ENCODE measurements at places on chromosomes 3 and 15. TPM values are rescaled to one million over a fixed set of nuclear protein-coding genes. Genes with fewer than 3 reads are reported as not detected.
A peak's percentile ranks its signal among the peaks of the same experiment; 100 is the strongest.

NR2F2 gene
- 27.7 TPM for polyA plus RNA-seq

DNA sequence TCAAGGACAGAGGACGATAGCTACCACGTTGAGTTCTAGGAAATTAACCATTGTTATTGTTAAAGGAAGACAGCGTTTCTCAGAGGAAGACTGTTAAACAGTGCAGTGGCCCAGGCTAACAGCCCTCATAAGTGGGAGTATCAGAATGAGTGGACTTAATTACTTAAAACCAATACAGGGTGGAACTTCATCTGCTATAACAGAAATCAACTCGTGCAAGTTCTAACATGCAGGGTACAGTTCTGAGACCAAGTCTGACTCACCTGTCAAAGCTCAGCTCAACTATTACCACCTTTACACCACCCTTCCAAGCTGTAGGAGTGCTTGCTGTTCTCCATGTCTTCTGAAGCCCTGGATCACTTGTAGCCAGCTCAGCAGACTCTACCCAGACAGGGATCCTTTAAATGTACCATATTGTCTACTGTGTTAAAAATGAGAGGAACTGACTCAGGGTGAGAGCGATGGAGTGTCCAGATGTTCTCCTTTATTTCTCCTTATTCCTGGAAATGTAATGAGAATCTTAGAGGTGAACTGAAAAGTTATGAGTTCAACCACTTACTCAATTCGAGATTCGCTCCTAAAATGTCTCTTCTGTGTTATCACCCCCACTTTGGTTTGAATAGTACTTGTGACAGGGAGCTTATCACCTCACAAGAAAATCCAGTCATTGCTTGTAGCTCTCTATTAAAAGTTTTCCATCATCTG is 26.5 kb downstream of the CD86 start:
- no peak for DNase-seq

QTRT2 gene
- 24.7 TPM for polyA plus RNA-seq

HLTF gene
- 20.6 TPM for polyA plus RNA-seq

GRCh38 chr3:174330303-174330702 is 528.8 kb upstream of the NAALADL2 start:
- DNase-seq: no peak

ALDH1A2 gene
- polyA plus RNA-seq: 13.7 TPM

- DNase-seq: no peak
These were observed 8.9 kb downstream of the DUT start for GRCh38 chr15:48340111-48340510.

DNA sequence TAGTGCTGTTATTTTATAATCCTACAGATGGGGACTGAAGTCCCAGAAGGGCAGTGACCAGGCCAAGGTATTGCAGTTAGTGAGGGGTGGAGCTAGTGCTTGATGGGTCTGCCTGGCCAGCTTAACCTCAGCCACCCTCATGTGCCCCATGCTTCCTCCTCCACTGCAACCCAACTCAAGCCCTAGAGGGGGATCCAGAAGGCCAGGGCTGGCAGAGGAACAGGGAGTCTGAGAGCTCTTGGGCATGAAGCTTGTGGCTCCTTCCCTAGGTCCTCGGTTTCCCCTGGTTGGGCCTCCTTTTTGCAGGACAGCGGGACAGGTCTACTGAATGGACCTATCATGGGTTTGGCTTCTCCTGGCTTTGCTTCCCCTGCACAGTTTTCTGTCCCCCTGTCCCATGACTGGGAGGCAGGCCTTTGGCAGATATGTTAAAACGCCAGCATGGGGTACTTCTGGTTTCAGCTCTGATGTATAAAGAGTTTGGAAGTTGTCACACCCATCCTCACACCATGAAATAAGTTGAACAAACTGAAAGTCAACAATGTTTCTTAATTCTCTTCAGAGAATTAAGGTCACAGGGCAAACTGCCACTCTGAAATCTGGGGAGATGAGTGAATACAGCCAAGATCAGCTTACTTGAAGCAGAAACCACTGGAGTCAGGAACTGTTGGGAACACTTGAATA is 103.3 kb downstream of the SMAD6 start:
- DNase-seq: no peak

LCTL gene
- 0.34 TPM for polyA plus RNA-seq

DNA sequence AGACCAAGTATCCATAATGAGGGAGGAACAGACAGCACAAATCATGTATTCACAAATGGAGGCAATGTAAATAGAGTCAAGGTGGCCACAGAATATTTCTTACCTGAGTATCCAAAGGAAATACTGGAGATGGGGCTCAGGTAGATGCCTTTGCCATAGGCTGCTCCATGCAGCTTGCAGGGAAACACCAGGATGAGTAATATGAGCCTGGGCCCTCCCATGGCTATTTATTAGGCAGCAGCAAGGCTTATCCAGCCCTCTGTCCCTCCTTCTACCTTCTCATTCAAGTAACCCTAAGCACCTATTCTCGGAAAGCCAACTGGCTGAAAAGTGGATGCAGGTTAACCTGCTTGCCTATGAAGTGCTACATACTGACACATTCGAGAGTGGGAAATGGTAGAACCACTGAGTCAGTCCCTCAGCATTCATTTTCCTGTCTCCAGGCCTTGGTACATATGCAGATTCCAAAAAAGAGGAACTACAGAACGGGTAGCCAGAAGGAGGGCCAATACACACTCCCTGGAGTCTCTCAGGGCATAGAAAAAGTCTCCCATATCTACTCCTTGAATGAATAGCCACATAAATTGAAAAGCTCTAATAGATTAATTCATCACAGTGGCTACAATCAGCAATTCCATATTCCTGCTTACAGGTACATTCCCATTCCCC is 18.3 kb upstream of the PKM start:
- no peak for DNase-seq

COL7A1 gene
- 121 TPM for polyA plus RNA-seq

- no peak for DNase-seq
These were observed 48.2 kb upstream of the FHIT start for GRCh38 chr3:61299343-61300005.

WDR93 gene
- polyA plus RNA-seq: 0.30 TPM

DNA sequence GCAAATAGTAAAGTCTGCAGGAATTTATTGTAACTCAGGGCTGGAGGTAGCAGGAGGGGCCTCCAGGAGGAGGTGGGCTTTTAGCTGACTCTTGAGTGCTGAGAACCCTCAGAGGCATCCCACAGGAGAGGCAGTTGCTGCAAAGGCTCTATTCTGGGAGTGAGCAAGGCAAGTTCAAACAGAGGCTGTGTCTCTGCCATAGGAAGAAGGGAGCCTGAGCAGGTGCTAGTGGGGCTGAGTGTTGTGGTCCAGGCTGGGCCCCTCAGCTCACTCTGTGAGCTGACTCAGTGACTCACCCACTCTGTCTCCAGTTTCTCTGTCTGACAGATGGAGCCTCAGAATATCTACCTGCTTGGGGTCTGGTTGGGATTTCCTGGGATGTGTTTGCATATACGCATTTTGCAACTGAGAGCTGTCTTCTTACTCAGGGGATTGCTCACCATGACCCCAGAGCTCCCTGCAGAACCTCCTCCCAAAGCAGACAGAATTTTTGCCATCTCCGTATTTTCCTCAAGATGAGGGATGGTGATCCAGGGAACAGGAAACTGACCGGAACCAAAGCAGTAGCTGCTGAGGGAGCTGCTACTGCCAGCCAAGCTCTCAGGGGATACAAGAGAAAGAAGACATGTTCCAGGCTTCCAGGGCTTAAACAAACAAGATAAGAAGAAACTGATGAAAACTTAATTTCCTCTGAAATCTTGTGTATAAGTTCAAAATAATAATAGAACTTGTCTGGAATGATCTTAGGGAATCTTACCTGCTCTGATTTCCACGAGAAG is 13.6 kb upstream of the NOX5 start:
- no peak for DNase-seq

DNA sequence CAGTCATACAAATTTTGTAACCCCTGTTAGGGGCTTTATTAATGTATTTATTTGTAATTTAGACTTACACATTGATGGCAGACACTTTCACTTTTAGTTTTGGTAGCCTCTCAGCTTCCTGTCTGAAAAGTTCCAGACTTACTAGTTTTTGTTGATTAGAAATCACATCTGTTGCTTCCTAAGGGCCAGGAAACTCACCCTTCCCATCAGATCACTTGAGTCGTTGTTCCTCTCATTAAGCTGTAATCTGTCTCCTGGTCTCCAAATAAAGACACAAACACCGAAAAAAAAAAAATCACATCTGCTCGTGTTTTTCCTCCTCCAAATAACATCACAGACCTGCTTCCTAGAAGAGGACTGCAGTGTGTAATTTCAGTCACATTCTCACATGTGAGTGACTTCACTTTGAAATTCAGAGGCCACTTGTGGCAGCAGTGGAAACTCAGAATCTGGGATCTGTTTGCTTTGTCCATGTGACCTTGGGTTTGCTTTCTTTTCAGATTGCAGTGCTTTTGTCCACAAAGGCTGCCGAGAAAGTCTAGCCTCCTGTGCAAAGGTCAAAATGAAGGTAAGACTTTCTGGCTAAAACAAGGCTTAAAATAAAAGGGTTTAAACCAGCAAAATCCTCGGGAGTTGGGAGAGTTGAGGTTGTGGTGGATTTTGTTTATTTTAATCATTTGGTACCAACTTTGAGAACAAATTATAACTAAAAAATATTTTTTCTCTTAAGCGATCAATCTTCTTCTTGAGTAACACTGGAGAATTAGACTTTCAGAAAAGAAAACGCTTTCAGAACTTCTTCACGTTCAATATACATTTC is 87.0 kb downstream of the KLHL25 start:
- peak; percentile 75 for DNase-seq

- peak; percentile 18 for DNase-seq
These were observed 1.4 kb upstream of the CYP1A1 start for GRCh38 chr15:74726774-74727164.

GRCh38 chr3:181561139-181562031 is 150.3 kb upstream of the SOX2 start:
- DNase-seq: no peak

DNA sequence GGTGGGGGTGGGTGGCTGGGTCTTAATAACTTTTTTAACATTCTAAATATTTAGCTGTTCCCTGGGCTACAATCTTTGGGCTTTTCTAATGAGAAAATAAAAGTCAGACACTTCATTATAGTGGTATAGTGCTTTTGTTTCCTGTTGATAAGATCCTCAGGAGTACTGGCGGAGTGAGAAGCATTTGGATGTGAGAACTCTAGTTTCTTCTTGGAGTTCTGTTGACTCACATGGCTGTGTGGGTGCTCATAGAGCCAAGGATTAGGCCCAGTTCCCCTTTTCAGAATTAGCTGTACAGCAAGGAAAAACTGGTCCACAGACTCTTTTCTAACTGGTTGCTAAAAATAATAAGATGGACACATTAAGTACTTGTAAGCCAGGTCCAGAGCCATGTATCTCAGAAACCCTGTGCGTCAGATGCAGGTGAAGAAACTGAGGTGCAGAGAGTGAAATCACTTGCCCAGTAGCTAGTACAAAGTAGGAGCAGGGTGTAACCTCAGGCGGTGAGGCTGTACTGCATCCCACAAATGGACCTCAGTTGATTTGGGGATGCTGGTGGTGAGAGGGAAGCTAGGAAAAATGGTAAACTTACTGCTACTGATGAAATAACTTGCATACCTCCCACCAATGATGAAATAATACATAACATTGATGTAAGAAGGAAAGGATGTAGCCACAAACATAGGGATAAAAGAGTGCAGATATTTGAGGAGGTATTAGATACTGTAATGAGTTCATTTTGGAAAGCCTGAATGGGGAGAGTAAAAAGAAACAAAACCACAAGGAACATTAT is 2.3 kb downstream of the ITPR1 start:
- DNase-seq: no peak

GRCh38 chr3:39657075-39657474 is 152.3 kb upstream of the MYRIP start:
- DNase-seq: no peak

TLR9 gene
- polyA plus RNA-seq: 0.37 TPM

ANKUB1 gene
- polyA plus RNA-seq: 0.12 TPM

- no peak for DNase-seq
These were observed 35.7 kb upstream of the PHLDB2 start for GRCh38 chr3:111823341-111823855.

DNA sequence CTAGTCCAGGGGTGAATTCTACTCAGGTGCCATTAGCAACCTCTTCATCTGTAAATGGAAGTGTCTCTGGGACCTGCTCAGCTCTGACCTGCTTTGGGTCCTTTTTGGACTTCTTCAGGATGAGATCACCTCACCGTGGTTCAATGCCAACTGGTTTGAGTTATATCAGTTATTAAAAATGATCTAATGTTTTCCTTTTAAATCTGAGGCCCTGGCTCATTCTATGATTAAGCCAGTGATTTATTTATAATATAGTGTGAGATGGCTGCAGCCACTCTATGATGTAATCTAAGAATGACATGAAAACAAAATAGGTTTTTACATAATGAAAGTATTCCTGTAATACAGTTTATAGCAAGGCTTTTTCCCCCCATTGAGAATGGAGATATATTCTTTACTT is 79.4 kb downstream of the LPP start:
- DNase-seq: no peak

MORC1 gene
- polyA plus RNA-seq: 0.01 TPM

- DNase-seq: no peak
These were observed 85.7 kb upstream of the TGFBR2 start for GRCh38 chr3:30520699-30521098.
